ENCODE measurements at places on chromosomes 5 and 9.

GRCh38 chr5:57724836-57725235 lies 242.2 kb upstream of the ACTBL2 start:
- peak; percentile 53 for DNase-seq

DNA sequence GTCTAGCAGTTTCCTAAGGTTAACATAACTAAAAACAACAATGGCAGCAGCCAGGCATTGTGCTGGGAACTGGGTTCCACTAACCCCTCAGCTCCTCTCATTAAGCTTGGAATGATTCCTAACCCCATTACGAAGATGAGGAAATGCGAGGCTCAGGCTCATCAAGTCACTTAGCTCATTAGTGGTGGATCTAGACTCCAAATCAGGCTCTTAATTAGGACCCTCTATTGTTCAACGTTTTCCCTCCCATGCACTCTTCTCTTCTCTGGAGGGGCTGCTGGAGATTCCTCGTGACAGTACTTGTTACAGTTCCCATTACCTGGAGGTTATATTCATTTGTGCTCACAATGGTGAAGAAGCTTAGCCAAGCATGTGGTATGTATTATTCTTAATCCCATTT lies 6.5 kb downstream of the TAS2R1 start:
- no peak for DNase-seq

DNA sequence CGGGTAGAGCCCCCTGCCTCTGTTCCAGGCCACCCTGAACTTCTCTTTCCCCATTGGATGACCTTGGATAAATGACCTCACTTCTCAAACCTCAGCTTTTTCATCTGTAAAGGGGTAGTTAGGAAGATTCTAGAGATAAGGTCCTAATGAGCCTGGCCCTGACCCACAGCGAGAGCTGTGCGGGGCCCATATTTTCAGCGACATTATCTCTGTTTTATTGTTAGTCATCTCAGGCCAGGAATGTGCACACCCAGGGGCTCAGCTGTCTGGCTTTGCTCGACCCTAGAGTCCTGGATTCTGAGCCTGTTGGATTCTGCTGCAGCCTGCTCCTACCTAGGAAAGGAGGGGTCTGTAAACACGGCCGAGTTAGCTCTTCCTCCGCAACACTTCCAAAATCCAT lies 81.2 kb upstream of the LMX1B start:
- DNase-seq, result no peak

- DNase-seq, result no peak
Observed at GRCh38 chr5:6026766-6027406, 351.5 kb downstream of the MED10 start.

GRCh38 chr5:110043025-110043424 lies 353.3 kb downstream of the MAN2A1 start:
- no peak for DNase-seq

DNA sequence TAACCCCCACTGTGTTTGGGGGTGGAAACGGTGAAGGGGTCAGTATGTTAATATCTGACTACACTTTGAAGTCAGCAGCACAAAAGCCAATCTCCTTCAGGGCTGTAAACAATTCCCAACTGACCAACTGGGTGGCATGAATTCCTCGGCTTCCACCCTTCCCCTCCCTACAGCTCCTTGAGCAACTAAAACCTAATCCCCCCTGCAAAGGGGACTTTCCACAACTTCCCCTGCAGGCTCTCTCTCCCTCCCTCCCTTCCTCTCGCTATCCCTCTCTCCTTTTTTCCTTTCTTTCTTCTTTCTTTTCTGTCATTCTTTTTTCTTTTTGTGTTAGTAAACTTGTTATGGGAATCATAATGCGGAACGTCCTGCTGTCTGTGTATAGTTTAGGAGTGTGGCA lies 65.1 kb upstream of the PTCH1 start:
- DNase-seq, result peak; percentile 44

DNA sequence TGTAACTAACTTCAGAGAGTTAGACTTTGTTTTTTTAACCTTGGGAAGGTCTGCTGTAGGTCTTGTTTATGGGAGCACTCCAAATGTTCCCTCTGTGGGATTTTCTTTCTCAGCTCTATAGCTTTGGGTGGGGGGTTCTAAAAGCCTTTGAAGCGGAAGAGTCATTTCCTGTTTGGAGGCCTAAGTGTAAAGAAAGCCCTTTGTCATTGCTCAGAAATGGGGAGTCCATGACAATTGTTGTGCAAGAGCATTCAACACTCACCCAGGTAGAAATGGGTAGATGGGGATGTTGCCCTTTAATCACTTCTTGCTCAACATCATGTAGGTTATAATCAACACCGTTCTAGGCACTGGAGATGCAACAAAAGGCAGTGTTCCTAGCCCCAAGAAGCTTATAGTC lies 30.3 kb upstream of the MAST4 start:
- no peak for DNase-seq

DNA sequence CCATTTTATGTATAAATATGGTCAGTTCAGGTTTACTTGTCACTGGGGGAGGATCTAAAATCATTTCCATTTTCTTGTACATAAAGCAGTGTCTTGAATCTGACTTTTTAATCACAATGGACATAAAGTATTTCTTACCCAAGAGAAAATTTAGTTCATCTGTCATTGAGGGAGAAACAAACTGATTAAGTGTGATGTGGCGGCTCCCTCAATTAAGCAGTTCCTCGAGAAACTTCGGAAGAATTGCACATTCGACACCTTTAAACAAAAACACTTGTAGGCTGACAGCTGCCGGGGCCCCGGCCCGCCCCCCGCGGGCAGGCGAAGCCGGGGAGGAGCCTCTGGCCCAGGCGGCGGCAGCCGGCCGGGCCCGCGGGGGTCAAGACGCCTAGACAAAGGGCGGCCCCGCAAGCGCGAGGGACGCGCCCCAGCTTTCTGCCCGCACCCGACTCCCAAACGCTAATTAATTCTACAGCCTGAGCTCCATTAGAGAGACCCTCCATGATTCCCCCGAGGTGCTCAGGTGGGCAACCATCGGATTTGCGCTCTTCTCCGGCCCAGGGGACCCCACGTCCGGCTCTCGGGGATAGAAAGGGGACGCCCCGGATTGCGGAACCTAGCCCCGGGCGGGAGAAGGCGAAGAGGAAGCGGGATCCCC lies 750 bp downstream of the TRIM36 start:
- DNase-seq, result peak; percentile 44

GRCh38 chr5:105882956-105883481 lies 1787.7 kb downstream of the EFNA5 start:
- no peak for DNase-seq

DNA sequence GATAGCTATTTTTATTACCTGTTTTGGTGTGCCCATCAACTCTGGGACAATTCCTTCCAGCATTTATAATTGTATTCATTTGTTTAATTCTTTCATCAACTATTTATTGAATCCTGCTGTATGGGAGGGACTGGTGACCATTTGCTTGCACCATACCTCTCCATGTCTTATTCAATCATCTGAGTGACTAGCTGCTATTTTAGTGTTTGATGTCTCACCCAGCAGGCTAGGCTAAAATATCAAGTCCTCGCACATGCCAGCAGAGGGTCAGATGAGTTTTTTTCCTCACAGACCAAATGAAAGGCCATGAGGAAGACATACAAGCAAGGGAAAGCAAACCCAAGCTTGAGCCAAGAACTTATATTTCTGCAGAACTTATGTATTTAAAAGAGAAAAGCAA lies 63.9 kb downstream of the CETN3 start:
- DNase-seq, result no peak

All from Daoy (cell line).